ENCODE measurements at places on chromosomes 5 and 9.

GRCh38 chr9:8134635-8135034 is 335.1 kb upstream of the DMAC1 start:
- no peak for DNase-seq

- DNase-seq = no peak
Observed at GRCh38 chr9:27394154-27394825, 97.3 kb upstream of the EQTN start.

DNA sequence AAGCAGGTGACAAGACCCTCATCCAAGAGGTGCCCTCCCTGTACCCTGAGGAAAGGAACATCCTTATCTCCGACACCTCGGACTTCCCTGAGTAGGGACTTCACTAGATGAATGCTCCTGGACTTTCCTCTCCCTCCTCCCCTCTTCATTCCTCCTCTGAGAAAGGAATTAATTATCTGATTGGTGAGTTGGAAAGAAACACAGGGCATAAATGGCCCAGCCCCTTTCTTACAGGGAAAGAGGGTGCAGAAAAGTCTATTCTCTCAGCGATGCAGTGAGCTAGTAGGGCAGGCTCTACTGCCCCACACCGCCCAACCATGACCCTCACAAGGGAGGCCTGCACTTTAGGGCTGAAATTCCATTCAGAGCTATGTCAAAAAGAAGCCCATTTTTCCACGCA is 87.5 kb downstream of the TTC39B start:
- no peak for DNase-seq

DNA sequence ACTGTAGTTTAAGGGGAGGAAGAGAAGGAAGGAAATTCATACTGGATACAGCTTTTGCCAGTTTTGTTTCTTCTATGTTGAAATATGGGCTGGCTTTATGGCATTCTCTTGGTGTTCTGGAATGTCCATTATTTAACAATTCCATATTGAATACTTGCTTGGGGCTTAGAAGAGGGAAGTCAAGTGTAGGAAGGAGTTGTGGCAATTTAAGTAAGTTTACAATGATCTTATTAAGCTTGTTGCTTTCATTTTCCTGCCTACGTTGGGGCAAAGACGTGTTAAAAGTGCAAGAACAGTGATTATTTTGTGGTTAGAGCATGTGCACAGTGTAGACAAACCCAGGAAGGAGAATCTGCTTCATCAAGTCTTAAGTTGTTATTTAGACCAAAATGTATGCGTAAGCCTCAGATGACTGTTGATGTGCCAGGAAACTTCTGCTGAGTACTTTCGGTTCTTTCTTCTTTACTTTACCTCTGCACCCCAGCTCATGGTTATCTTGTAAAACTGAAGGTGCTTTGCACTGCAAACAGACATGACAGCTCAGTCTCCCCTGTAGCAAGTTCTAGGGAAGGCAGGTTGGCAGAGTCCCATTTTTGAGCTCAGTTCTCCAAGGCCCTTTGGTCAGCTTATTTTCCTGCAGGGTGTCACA is 75.8 kb downstream of the F2RL2 start:
- no peak for DNase-seq

DNA sequence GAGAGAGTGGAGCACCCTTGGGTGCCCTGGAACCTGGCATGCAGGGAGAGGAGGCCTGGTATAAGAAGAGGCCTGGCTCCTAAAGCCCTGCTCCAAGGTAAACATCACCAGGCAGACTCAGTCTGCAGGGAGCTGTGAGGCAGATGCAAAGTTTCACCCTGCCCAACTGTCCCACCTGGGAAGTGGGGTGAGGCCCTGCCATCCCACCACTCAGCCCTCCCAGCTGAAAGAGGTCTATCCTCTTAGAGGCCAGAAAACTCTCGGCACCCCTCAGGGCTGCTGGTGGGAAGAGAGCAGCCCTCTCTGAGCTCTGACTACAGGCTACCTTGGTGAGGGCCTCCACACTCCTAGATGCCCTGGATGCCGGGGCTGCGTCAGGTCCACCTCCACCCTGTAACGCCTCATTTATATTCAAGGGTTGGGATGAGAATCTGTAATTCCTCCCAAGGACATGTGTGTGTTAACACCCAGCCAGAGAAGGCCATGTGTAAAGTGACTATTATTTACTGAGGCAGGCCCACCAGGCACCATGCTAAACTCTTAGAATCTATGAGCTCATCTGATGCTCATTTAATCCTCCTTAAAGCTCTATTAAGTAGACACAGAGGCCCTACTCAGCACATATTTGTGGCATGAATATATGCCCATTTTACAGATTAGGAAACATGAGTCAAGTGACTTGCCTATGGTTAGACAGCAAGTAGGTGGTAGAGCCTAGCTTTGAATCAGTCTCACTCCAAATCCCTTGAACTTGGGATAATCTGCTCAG is 205.9 kb downstream of the FSTL4 start:
- DNase-seq = no peak

- DNase-seq = no peak
Observed at GRCh38 chr9:20925256-20926045, 106.0 kb downstream of the HACD4 start.

DNA sequence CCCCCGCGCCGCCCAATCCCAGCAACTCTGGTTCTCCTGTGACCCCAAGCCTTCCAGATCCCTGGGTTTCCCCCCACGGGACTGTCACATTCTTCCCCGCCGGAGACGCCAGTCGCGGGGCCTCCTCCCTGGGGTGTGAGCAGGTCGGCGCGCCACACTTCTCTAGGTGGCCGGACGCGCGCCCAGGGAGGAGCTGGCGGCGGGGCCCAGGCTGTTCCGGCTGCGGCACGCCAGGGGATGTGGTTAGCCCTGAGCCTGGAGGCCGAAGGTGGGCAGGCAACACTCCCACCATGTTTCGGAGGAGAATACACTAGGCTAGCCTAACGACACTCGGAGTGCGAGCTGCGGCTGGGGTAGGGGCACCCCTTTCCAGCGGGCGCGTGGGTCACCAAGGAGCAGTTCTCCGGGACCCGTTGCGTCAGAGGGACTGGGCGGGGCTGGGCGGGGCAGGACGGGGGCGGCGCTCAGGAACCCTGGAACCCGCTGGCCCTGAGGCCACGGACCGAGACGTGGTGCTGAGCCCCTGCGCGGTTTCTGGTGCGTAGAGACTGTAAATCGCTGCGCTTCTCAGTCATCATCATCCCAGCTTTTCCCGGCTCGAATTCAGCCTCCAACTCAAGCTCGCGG is at the start of gene SLC27A6:
Gene SLC27A6 (plus strand): TSS at position 478 of the 627 bp plus-strand sequence. CDS start 650 bp downstream, outside the sequence.
- no peak for DNase-seq

DNA sequence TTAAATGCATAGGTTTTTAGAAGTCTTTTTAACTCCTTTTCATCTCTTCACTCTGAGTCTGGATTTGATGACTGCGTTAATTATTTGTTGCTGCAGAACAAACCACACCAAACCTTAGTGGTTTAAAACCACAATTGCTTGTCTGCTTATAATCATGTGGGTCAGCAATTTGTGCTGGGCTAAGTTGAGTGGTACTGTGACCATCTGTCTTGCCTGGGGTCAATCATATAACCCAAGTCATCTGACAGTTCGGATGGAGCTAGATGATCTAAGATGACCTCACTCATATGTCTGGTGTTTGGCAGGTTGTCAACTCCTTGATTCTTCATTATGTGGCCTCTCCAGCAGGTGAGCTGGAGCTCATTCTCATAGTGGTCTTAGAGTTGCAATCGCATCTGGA is 219.1 kb upstream of the ELAVL2 start:
- no peak for DNase-seq
